Ascending aorta (tissue), 2 donors: ENCODE measurements at places on chromosomes 1 and 21.

DNA sequence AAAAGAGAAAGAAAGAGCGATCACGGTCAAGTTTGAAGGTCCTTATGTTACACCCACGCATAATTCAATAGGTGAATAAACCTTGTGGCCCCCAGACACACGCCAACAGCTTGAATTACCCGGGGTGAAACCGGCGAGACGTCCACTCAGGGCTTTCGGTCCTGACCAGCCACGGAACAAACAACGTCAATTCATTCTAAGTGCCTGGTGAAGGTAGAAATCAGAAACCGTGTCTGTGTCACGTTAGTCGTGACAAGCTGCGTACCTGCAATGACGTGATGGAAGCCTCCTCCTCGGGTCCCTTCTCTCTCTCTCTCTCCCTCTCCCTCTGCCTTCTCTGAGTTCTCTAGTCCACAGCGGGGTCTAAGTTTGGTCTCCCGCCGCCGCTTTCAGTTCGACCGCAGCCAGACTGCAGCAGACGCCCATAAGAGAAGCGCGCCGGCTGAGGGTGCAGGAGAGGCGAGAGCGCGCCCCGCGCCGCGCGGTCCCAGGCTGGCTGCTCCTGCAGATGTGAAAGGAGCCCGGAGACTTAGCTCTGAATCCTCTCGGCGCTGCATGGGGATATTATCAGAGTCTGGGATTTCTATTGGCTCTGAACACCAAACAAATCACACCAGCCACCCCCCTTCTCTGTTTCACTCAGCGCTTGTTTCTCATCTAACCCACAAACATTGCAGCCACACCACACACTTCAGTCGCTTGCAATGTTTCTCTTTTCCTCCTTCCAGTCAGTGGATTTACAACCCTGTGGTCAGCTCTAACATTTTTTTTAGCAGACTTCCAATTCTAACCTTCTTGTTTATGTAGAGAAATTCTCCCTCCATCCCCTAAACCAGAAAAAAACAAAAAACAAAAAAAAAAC is at the start of gene GREM2:
Gene GREM2, minus strand, starts transcription at position 537 of the 862 bp plus-strand sequence. CDS start 118,680 bp downstream, outside the sequence.
- DNase-seq, result no peak

GRCh38 chr1:173303984-173304383 is 96.9 kb upstream of the TNFSF4 start:
- no peak for DNase-seq

DNA sequence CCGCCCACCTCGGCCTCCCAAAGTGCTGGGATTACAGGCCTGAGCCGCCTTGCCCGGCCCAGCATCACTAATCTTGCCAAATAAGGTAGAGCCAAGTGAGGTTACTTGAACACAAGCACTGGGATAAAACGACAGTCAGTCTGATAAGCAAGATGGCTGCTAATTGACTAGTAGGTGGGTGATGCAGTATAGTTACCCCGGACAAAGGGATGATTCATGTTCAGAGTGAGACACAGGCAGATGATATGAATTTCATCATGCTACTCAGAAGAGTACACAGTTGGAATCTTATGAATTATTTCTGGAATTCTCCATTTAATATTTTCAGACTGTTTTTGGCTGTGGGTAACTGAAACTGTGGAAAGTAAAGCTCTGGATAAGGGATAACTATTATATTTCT is 178.4 kb downstream of the USP25 start:
- no peak for DNase-seq

DNA sequence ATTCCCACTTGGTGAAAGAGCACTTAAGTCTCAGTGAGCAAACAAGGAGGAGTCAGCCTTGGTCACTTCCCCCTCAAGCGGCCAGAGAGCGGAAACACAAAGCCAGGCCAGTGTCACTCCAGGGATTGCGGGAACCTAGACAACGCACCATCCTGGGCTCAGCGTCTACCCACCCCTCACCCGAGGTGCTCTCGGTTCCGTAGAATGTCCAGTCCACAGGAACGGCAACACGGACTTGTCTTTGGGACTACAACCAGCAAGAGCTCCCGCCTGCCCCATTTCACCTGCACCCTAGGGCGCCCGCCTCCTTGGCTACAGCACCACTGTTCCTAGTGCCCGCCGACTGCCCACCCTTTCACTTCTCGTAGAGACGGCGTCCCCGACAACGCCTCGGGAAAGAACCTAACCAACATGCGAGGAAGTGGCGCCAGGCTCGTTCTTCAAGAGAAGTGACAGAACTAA is 509 bp downstream of the GDAP2 start:
- peak; percentile 20 for DNase-seq

DNA sequence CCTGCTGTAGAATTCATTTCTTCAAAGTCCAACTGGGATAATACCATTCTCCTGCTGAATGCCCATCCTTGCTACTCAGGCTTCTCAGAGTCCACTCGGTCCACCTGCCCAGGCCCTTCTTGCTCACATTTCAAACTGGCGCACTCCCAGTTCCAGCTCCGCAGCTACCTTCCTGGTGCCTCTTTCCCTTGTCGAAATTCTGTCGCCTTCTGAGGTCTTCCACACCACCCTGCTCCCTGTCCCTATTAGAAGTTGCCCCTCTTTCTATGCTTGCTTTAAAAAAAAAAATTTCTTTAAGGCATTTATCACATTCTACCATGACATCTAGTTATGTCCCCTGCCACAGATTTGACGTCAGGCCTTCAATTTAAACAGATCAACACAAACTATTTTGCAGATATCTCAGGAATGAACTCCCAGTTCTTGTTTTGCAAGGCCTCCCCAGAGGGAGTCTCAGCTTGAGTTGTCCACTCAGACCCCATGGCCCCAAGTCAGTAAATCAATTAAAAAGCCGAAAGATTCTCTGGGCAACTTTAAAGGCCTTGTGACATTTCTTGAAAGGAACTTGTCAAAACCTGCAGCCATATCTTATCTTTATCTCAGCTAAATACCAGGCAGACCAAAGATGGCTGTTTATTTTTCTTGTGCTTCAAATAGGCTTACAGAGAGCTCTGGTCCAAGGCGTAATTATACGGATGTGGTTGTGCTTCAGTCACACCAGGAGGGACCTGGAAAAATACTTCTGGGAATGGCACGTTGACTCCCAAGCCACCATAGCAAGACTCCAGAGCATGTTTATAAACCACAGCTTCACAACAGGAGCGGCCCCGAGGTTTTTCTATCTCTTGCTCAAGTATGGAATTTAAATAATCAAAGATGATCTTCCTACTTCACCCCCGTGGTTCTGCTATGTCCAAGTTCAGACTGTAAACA is 2.2 kb downstream of the FAM89A start:
- DNase-seq, result no peak

DNA sequence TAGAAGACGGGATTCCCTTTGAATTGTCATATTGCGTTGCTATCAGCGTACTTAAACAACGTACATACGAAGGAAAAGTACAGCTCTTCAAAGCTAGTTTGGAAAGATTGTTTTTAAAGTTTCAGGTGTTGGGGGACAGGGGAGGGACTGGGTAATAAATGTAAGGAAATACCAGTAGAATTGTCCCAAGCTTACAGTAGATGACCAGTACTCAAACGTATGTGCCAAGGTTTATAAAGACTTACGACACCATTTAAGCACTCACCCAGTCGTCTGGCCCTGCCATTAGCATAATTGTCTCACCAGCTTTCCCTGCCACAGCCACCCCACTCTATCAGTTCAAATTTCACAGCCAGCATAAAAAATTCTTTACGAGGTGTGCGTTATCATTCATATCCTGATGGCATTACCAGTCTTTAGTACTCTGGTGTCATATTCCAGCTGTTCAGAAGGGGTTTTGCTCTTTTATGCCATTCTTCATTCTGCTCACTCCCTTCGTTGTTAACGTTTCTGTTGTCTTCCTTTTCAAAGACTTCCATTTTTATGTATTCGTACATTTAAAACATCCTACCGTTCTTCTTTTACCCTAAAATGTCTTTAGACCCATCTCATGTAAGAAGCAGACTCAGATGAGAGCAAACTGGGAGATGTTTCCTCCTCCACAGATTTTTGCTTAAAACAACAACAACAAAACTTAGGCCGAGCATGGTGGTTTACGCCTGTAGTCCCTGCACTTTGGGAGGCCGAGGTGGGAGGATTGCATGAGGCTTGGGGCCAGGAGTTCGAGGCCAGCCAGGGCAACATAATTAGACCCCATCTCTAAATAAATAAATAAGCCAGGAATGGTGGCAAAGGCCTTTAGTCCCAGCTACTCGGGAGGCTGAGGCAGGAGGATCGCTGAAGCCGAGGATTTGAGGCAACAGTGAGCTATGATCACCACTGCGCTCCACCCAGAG is 1.0 kb upstream of the HP1BP3 start:
- DNase-seq, result no peak

GRCh38 chr1:7398982-7399381 is 372.1 kb upstream of the VAMP3 start:
- no peak for DNase-seq

- no peak for DNase-seq
These were observed 644.8 kb upstream of the PKN2 start for GRCh38 chr1:88039240-88039639.

DNA sequence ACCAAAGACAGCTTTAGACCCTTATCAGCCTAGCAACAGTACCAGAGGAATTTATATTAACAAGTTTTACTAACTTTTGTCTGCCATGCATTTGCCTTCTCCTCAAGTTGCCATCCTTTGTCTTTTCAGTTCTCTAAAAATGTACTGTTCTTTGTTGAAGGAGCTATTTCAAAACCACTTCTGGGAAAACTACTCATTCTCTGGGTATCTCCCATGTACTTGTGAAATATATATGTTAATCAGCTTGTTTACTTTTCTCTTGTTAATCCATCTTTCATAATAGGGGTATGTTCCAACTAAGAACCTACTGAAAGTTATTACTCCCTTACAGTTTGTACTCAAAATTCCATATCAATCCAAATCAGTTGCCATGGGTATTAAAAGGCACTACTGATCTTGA is 16.3 kb downstream of the DPYD start:
- no peak for DNase-seq

DNA sequence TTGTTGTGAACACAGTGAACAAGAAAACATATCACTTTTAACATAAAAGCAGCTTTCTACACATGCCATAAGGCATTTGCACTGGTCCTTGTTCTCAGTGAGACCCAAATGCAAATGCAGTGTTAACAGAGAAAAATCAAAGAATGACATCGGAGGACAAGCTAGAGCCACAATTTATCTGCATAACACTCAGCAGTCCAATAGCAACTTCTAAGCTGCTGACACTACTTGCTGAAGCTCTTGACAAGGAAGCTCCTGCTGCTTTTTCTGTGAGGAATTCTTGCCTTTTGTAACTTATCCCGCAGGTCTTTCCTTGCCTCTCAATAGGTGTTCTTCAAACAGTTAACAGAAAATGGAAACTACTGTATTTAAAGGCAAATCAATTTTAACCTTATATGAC is 34.7 kb downstream of the USH2A start:
- DNase-seq, result no peak

DNA sequence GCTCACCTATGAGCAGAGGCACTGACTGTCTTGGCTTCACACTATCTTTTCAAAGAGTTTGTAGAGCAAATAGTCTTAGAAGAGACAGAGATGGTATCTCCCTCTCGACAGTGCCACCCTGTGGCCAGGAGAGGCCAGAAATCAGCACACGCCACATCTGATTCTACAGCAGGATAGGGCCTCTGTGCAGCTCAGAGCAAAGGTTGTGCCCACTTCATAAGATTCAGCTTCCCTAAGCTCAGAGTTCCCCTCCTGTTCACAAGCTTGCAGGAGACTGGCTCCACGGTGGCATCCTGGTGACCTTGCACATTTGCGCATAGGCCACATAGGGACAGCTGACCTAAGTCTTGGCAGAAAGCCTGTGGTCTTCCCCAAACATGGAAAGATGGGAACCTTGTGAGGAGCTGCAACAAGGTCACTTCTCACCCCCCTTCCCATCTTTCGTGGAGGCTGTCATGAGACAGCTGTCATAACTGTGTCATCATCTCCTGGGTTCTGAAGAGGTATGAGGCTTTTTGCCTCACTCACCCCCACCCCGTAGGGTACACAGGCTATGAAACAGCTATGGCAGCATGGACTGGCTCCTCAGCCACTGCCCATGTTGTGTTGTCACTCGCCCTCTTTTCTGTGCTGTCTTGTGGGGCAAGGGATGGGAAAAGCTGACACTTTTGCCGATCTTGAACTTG is 3.0 kb downstream of the ITLN2 start:
- no peak for DNase-seq

DNA sequence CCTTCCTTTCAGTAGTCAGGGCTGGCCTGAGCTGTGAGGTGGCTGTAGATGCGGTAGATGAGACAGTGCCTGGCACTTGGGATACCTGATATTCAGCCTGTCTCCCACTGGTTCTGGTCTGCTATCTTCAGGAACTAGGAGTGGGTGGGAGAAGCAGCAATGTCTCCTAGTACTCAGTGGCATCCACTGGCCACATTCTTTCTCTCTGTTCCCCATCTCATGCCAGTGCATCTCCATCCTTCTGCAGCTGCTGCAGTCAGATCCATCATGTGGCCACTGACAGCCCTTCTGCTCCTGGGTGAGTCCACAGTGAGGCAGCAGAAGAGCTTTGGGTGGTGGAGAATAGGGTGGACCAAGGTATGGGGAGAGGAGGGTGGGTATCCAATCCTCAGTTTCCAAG is 1.1 kb downstream of the FCRLB start:
- no peak for DNase-seq

DNA sequence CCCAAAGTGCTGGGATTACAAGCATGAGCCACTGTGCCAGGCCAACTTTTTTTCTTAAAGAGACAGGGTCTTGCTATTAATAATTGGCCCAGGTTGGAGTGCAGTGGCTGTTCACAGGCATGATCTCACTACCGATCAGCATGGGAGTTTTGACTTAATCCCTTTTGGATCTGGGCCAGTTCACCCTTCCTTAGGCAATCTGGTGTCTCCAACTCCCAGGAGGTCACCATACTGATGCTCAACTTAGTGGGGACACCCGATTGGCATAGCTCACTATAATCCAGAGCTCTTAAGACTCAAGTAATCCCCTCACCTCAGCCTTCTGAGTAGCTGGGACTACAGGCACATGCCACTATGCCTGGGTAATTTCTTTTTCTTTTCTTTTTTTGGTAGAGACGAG is 64.2 kb upstream of the SCYL3 start:
- no peak for DNase-seq

DNA sequence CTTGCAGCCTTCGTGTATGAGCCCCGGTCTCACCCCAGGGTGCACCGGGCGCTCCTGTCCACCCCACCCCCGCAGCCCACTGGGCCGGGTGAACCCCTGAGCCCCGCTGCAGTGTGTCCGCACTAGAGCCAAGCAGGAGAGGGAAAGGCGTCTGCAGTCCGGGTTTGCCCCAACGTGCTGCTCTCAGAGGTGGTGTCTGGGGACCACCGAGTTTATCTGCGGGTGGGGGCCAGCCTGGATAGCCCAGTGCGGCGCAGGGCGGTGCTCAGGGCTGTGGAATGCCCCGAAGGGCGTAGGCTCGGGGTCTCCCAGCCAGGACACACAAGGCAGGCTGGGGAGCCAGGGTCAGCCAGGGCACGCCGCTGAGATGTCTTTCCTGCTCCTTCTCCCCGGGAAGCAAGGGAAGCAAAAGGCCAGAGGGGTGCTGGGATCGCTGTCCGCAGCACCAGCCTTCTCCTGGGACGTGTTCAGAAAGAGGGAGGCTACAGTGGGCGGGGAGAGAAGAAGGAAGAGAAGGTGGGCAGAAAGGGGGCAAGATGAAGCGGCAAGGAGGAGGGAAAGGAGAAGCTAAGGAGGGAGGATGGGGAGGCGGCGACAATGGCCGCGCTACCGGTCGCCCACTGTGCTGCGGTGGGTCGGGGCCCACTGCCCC is 56.6 kb downstream of the MAB21L3 start:
- no peak for DNase-seq
